CD4-positive, alpha-beta T cell treated with Interleukin-17A for 1 hour (primary cell): ENCODE measurements at places on chromosomes 2 and 18.

DNA sequence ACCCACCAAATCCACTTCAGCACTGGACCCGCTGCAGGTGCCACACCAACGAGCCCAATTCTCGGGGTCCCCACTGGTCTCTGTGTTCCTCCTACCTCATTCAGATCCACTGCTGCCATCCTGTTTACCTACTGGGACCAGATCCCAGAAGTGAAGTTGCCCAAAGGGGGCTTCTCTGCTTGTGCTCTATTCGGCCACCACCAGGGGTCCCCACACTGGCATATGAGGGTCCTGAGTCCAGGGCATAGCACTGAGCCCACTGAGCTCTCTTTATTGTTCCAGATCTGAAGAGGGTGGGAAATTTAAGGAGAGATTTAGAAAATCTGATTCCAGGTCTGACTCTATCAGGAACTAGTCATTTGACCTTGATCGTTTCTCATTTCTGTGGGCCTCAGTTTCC lies 2.4 kb downstream of the GPR45 start:
- DNase-seq, result no peak

GRCh38 chr2:145595296-145595695 lies 1075.4 kb upstream of the ZEB2 start:
- no peak for DNase-seq

GRCh38 chr2:168515502-168515901 lies 59.4 kb downstream of the CERS6 start:
- no peak for DNase-seq

GRCh38 chr2:170554278-170554955 lies 160.7 kb upstream of the SP5 start:
- DNase-seq, result no peak

- DNase-seq, result no peak
These were observed 117.0 kb downstream of the LAMA1 start for GRCh38 chr18:7000484-7001096.

DNA sequence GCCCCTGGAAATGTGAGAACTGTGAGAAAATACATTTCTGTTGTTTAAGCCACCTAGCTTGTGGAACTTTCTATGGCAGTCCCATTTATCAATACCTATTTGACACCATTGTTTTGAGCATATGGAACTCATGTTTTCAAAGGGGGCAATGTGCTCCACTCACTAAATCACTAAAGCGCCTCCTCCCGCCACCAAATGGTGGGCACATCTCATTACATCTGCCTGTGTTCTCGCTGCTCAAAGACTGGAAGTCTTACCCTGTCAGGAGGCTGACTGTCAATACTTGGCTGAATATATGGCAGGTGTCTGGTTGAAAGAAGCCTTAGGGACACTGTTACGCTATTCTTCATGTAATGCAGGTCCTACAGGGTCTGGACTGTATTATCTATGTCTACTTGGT lies 767.7 kb downstream of the TSN start:
- DNase-seq, result no peak

DNA sequence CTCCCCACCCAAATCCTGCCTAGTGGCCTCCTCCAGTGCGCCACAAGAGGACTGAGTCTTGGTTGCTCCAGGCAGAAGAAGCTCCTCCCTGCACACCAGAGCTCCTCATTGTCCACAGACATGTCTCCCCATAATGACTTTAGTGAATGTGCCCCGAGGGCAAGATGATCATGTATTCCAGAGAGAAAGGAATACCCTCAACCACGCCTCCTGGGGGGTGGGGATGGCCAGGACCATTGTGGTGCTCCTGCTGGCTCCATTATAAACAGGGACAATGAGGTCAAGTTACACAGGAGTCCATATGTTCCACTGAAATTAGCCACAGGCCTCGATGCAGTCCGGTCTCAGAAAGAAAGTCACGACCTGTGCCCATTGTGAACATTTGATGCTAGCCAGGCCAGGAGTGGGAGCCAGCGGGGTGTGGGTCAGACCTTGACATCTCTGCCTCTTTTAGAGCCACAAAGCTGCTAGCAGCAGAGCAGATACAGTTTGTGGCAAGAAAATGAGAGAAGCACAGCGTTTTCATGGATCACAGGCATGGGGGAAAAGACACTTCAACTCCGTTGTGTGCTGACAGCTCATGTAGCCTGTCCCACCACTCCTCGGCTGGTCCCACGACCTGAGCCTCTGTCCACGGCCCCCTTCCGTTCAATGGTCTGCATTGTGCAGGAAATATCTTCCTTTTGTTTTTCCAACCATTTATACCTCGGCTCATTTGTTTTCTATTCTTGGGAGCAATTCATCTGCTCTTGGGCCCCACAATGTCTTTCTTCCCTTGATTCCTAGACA lies 70.7 kb upstream of the FZD7 start:
- no peak for DNase-seq

- DNase-seq, result no peak
These were observed 978.3 kb downstream of the BCL11A start for GRCh38 chr2:59575191-59575590.

DNA sequence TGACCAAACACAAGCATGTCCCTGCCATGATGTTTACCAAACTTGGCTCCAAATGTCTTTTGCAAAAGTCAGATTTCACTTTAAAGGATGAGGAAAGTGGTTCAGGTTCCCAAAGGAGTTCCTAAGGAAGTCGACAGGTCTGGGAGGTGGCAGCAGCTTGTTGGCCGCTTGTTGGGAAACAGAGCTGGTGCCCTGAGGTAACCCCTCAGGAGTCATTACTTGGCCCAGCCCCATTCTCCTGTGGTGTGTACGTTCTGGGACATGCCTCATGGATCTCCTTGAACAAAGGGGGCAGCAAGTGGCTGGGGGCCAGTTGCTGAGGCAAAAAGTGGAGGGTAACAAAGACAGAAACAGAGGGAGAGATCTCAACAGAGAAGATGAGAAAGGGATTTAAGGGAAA lies 10.9 kb downstream of the TMBIM1 start:
- no peak for DNase-seq

DNA sequence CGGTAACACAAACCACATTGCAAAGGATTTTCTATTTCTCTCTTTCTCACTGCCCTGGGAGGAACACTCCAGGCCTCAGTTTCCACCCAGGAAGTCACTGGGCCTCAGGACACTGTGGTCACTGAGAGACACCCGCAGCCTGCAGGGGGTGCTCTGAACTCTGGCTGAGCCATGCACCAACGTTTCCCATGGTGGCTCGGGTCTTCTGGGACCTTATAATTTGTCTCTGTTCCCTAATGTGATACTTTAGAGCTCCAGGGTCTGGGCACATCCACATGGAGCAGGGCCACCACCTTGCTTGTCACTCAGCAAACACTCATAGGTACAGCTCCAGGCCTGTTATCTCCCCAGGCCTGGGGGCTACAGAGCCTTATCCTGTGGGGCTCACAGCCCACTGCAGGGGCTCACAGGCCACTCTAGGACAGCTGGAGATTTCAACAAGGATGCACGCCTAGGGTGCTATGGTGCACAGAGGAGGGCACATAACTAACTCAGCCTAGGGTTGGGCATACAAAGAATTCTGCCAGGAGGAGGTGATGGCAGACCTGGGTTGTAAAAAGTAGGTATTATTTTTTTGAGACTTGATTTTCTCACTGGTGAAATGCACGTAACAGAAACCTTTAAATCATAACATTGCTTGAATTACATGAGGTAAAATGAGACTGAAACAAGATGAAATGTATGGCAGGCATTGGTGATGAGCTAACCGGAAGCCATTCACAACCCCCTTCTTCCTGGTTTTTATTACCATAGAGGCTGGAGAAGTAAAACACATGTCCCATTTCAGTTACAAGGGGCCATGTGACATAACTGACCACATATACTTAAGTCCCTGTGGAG lies 3.0 kb upstream of the HS1BP3 start:
- DNase-seq, result no peak

DNA sequence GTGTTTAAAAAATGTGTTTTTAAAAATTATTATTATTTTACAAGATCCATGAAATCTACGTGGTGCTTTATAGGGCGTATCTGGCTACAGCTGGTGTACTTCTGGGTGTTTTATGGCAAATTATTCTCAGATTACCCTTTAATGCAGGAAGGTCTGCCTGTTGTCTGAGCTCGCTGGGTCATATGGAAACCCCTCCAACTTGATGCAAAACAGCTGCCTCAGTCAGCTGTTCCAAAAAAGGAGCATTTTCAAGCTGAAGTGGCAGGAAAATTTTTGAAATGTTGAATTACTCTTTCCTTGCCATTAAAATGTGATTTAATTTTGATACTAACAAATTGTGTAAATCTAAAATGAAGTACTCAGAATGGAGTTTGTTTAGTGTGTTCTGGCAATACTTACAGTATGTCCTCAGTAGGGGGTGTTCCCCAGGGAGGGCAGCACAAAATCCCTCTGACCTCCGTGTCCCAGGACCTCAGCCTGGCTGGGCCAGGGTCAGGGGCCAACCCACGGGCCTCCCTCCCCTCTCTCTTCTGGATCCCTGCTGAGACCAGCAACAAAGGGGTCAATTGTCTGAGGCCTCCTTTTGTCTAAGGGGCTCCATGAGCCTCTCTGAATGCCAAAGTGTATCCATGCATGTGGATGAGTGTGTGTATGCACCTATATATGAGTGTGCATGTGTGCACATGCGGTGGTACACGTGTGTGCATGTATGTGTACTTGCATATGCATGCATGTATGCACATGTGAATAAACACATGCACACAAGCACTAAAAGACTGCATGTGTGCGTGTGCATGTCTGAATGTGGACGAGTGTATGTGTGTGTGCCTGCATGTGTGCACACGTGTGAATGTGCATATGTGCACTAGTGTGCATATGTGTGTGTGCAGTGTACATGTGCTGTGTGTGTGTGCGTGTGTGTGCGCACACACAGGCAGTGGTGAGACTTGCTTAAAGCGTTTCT lies 105.4 kb downstream of the ACOXL start:
- no peak for DNase-seq

GRCh38 chr2:85924522-85924921 lies 35.7 kb upstream of the ST3GAL5 start:
- DNase-seq, result no peak

GRCh38 chr2:1744446-1745170 lies at the start of gene PXDN:
TSS of gene PXDN (minus strand) at chr2:1744515. CDS start at chr2:1744455, 60 bp downstream.
- no peak for DNase-seq

- no peak for DNase-seq
These were observed 18.5 kb downstream of the PMAIP1 start for GRCh38 chr18:59918320-59918755.

DNA sequence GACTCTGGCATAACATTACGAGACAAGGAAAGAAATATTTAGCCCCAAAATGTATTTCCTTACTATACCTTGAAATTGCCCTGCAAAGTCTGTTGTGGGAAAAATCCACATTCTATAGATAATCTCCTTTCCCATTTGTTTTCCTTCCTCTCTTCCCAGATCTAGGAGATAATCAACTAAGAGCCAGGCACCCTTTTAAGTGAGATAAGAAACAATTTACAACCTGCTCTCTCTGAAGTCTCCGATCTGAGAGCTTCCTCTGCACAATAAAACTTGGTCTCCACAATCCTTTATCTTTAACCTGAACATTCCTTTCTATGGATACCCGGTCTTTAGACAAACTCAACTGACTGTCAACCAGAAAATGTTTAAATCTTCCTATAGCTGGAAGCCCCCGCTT lies 1160.7 kb upstream of the NRXN1 start:
- DNase-seq, result no peak

DNA sequence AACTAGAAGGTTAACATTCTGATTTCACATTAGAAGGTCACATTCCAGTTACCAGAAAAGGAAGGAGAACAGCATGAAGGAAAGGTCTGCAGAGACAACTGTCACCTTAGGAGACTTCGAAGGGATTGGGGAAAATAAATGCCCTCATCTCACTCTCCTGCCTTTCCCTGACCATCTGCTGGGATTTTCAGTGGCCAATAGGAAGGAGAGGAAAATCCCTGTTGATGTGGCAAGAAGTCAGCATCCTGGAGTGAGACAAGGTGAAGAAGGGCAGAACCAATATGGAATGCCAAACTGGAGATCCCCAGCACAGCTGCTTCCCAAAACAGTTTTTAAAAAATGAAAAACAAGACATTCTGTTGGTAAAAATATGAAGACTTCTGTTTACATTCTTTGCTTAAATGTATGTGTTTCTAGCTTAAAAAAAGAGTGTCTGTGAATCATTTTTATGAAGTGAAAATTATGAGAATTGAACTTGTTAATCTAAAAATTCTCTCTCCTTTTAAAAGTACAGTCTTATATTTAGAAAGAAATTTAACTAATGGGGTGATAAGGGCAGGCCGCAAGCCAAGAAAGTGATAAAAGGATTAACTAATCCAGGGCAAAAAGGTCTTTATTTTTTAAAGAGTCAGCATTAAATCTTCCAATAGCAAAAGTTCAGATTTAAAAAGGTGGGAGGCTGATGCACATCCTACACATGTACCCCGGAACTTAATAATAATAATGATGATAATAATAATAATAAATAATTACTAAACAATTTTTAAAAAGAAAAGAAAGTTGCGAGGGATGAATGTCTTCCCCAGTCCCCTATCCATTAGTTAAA lies 160.6 kb upstream of the DOK6 start:
- no peak for DNase-seq

GRCh38 chr2:189165656-189166380 lies 13.7 kb downstream of the COL5A2 start:
- no peak for DNase-seq

DNA sequence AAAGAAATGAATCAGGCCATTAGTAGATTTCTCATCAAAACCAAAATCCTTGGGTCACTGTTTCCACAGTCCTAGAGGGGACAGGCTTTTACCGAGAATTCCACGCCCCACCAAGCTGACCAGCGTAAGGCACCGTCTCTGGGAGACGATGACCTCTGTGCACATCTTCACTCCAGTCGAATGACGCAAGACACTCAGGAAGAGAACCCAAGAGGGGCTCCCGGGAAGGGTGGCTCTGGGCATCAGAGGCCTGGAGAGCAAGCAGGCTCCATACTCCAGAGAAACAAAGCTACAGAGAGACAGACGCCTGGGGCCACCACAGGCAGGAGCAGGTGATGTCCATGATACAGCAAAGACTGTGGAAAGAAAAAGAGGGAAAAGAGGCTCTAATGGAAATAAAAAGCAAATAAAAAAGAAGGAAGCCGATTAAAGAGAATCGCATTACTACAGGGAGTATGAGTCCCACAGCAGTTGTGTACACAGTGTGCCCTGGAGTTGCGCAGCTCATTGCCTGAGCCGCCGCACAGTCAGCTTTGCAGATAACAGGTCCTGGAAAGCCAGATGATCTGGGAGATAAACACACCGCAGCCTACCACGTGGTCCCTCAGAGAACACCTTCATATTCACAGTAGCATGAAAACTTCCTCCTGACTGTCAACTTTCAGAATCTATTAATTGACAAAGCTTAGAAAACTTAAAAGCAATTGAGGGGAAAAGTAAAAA lies 572.7 kb upstream of the SALL3 start:
- DNase-seq, result no peak

DNA sequence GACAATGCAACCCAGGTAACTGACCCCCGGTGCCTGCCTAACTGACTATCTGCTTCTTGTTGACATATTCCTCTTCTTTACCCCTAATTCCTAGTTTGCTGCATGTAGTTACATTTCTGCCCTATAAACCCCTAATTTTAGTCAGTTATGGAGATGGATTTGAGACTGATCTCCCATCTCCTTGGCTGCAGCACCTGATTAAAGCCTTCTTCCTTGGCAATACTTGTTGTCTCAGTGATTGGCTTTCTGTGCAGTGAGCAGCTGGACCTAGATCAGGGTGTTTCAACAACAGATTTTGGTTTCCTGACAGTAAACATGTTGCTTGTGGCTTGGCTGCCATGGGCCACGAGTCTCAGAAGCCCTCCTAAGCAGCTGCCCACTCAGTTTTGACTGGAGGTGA lies 105.4 kb downstream of the SP100 start:
- DNase-seq, result no peak

- peak; percentile 29 for DNase-seq
These were observed 63.8 kb downstream of the HAUS1 start for GRCh38 chr18:46167971-46168370.
